Fibroblast of skin of back (primary cell): ENCODE measurements at places on chromosomes 12 and 14.

DNA sequence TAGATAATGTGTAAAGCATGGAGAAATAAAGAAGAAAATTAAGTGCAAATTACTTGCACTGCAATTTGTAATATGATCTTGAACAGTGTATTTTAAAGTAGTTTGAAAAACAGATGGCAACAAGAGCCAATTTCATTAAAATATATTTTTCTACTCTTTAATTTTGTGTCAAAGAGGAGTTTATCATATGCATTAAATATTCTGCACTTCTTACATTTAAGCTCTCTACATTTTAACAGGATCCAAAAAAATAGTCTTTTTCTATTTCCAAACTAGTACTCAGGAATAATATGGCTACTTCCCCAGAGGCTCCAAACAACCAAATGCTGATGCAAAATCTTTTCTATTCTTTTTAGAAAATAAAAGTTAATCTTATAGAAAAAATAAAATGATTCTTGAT, 1221.5 kb downstream of the FSCB start:
- no peak for DNase-seq

DNA sequence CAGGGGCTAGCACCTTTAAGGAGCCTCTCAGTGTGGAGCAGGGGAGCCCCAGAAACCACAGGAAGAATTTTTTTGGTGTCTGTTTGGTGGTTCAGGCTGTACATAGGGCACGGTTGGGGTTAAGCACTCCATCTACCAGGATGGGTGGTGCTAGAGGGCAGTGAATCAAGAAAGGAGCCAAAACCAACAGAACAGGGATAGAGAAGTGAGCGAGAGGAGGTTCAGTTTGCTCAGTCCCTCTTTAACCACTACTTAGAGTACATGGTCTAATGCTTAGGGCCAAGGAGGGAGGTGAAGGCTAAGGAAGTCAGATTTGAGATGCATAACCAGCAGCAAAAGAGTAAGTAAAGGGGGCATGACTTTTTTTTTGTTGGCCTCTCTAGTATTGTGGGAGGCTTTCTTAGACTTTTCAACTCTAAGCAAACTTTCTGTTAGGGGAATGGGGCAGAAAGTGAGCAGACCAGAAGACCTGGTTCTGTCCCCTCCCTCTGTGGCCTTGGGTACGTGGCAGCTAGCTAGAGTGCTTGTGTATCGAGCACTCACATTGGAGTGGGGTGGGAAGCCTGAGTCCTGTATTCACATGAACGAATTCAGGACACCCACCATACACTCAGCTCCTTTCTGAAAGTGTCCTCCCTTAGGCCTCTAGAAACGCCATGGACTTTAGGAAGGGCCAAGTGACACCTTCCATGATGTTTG, 6.6 kb upstream of the NPFF start:
- DNase-seq: no peak

- no peak for DNase-seq
Measured at GRCh38 chr14:39446131-39446744, 14.0 kb upstream of the FBXO33 start.

DNA sequence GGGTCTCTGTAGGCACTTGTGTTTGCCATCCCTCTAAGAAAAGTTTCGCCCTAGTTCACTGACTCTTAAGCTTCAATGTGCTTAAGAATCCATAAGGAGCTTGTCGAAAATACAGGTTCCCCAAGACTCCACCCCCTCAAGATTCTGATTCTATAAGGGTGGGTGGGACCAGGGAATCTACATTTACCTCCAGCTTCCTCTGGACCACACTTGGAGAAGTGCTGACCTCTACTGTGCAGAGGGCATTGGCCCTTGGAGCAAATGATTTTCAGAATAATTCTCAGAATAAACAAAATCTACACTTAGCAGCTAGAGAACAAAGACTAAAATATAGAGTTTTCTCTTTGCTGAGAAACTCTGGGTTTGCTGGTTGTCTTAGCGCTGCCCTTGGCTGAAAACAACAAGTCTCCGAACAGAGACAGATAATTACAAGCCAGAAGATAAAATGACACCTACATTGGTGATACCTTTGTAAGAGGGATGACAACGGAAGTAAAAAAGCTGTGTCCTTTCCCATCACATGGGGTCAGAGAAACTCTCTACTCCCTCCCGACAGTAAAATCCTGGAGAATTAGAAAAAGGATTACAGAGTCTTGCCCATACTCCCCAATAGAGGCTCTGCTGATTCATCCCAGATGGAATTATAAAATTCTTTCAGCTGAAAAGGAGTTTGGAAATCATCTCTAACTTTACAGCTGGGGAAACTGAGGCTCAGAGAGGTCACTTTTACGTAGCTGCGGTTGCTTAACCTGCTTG, 4.8 kb downstream of the TGFB3 start:
- DNase-seq: no peak

- DNase-seq: no peak
Measured at GRCh38 chr12:68163560-68164081, 4.1 kb upstream of the IFNG start.

DNA sequence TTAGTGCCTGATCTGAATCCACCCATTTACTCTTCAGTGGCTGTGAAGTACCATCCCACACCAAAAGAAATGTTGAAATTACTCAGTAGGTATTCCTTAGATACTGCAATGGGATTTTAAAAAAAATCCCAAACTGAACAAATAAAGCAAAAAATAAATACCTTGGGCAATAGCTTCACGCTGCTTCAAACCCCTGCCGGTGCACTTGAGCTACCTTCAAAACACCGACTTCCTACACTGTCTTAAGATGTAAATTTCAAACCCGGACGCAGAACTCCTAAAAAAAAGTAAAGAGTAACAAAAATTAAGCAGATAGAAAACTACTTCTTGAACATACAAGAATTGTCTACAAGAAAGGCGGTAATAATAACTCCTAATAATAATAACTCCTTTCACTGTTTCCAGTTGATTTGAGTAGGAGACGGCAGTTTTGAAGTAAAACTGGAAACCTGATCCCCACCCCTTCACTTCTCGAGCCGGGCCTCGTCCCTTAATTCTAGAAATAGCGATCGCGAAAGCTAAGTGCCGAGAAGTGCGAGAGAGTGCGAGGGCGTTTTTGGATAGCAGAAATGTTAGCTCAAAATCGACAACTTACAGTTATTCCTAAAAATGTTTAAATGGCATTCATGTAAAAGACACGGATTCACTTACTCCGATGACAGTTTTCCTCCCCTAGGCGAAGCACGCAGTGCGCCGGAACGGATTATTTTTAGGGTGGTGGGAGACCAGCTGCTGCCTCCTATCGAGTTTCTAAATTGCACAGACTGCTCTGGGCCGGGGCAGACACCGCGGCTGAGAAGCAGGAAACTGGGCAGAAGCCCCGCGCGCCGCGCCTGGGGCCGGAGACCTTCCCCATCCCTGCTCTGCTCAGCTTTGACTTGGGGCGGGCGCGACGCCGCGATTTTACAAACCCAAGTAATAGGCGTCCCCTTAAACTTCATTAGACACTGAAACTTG, at the start of gene ABCC9:
TSS of gene ABCC9 (minus strand) at position 878 of the 957 bp plus-strand sequence. CDS start 4,752 bp downstream, outside the sequence.
- DNase-seq: peak; percentile 25

DNA sequence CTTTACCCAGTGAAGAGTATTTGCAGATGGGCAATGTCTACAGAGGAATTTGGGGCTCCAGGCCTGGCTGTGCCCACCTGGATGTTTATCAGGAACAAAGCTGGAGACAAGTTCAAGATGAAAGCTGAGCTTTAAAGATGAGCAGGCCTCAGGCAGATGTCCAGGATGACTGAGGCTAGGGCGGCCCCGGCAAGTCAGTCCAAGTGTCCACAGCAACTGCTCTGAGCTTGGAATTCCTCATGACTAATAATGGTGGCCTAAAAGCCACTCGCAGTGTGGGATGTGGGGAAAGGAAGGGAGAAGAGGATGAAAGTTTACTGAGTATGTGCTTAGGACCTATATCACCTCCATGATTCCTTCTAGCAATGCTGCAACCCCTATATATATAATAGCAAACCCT, 128.2 kb upstream of the NOS1 start:
- peak; percentile 5 for DNase-seq

- DNase-seq: no peak
Measured at GRCh38 chr12:130817804-130818203, 21.2 kb downstream of the STX2 start.

DNA sequence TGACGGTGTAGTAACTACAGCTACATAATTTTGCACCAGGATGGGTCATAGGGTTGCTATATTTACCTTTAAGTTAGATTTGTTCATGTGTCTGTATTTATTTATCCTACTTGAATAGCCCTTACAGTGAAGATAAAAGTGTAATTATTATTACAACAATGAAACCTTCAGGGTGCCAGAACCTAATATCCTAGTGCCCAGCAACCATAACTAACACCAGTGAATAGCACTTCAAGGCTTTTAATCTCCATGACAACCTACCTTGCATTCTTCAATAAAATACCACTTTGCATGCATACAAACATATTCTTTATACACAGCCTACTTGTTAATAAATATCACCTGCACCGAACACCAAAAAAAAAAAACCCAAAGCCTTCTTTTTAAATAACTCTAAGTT, 58.7 kb upstream of the G2E3 start:
- no peak for DNase-seq

DNA sequence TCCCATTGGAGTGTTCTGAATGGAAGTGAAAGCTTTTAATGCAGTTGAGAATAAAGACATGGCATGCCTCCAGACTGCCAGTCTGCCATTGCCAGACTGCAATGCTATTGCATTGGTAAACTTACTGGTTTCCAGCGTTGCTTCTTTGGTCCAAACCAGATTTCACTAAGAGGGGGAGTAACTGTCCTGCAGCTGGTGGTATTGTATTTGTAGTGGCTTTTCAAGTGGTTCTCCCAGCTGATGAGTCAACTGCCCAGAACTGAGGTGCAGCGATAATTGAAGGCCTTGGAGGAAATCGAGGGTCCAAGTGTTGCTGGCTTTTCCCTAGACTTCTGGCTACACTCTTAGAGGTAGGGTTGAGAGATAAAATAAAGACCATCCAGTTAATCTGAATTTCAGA, 31.9 kb downstream of the ERG28 start:
- no peak for DNase-seq
